ENCODE measurements at places on chromosomes 11 and 22.
A peak's percentile ranks its signal among the peaks of the same experiment; 100 is the strongest.

GRCh38 chr11:17313349-17314231, 37.1 kb downstream of the NUCB2 start:
- no peak for DNase-seq

GRCh38 chr11:14418801-14419417, 59.9 kb upstream of the RRAS2 start:
- no peak for DNase-seq

- no peak for DNase-seq
Measured at GRCh38 chr22:30556388-30556787, 9.8 kb upstream of the SEC14L6 start.

DNA sequence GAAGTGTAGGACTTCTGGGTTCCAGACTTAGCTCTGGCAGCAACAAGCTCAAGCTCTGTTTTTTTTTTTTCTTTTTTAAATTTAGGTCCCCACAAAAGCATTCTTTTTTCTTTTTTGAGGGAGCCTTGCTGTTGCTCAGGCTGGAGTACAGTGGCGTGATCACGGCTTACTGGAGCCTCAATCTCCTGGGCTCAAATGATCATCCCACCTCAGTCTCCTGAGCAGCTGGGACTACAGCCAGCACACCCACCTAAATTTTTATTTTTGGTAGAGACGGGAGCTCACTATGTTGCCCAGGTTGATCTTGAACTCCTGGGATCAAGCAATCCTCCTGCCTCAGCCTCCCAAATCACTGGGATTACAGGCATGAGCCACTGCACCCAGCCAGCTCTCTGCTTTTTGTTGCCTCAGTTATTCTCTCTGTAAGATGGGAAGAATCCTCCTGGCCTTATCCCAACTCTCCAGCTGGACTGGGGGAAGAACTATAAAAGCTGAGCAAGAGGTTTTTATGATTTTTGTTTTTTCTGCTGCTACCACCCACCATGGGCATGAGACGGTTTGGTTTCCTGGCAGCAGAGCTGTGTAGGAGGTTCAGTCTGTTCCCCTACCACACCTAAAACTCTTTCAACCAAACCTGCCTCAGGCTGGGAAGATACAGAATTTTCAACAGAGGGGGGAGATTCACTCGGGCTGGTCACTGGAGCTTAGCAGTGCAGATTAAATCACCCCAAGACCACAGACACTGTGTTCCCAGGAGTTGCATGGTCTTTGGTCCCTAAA, 11.6 kb upstream of the MTFP1 start:
- no peak for DNase-seq

- no peak for DNase-seq
Measured at GRCh38 chr11:13208921-13209320, 68.7 kb upstream of the BMAL1 start.

GRCh38 chr11:73629907-73630306, 16.5 kb upstream of the PLEKHB1 start:
- no peak for DNase-seq

GRCh38 chr11:129578006-129578405, 202.4 kb downstream of the BARX2 start:
- no peak for DNase-seq

DNA sequence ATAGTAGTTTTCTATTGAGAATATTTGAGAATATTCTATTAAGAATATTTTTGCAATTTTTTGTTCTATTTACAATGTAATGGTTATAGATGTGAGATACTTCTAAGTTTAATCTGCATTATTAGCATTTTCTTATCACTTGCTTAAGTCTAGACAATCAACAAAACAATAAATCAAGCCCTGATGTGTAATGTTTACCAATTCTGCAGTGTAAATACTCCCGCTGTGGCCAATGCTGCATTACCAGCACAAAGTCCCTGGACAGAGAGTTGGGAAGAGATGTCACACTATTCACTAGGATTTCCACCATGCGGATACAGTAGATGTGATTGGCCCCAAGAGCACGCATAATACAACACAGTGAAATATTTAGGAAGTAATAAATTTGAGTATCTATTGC, 47.6 kb upstream of the GCAT start:
- no peak for DNase-seq

- DNase-seq, result no peak
Measured at GRCh38 chr11:134845474-134846327, 433.7 kb upstream of the B3GAT1 start.

DNA sequence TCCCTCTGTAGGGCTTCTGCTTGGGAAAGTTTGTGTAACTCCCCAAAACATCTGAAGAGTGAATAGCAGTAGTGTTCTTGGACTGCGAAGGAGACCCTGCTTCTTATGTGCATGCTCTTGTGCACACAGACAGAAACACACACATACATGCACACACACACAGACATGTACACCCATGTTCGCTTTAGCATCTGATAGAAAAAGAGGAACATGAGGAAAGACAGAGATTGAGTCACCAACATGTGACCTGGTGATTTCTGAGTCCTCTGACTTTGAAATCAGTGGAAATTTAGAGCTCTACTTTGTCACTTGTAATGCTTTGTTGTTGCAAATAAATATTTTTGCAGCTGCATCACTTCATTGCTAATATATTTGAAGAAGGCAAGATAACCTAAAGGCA, 23.8 kb downstream of the CD44 start:
- DNase-seq, result no peak

DNA sequence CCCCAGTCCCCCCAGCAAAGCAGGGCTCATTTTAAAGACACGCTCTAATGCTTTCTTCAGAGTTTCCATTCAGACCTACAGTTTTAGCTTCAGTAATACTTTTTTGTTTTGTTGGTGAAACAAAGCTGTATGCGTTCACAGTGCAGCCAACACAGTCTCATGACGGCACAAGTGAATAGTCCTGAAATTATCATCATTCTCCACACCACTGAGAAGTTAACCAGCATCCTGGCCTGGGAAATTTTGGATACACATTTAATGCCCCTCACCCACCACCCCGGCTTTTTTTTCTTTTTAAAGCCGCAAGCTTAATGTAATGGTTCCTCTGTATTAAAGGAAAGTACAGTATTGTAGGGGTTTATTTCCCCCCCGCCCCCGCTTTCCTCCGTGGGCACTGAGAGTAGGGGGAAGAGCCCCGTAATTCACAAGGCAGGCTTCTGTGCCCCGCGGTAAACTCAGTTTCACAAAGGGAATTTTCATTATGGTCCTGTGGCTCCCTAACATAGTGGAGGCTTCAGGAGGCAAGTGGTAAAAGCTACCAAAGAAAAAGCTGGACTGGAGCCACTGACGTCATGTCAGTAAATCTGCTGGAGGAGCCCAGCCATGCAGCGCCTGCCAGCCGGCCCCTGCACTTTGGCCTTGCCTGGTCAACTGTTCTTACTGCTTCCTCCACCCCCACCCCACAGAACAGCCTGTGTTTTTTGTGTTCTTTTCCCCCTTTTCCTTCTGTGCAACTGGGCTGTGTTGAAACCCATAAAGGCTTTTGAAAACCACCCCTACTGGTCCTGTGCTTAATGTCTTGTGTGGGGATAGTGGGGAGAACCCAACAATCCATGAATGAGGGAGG, 18.2 kb downstream of the TEAD1 start:
- DNase-seq, result peak; percentile 90

- DNase-seq, result no peak
Measured at GRCh38 chr11:109958131-109958820, 134.9 kb upstream of the ZC3H12C start.

DNA sequence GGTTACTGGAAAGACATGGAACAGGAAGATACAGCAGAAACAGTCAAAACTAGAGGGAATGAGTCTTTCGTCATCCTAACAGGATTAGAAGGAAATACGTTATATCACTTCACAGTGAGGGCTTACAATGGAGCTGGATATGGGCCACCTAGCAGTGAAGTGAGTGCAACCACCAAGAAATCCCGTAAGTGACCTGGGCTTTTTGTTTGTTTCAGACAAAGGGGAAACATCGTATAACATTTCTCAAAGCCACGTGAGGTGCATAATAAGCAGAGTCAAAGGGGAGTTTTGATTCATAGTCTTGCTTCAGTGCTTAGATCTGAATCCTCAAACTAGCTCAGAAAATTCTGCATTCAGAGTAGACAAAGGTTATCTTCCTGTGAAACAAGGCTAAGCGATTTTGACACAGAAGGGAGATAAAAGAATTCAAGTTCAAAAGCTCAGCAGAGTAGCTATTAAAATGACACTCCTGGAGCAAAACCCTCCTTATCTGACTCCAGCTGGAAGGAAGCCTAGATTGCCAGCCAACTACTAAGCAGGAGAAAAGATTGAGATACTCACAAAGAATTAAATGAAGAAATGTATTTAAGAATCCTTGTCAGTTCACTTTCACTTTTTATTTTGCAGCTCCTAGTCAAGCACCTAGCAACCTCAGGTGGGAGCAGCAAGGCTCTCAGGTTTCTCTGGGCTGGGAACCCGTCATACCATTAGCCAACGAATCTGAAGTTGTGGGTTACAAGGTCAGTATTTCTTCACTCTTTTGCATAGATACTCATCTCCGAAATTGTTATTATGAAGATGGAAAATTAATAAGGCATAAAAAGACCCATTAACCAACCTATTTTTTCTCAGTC, 346.4 kb upstream of the ARHGAP42 start:
- DNase-seq, result no peak

- no peak for DNase-seq
Measured at GRCh38 chr11:67408437-67409200, 4.7 kb downstream of the TBC1D10C start.

GRCh38 chr11:117002639-117003299, 95.5 kb downstream of the SIK3 start:
- DNase-seq, result no peak

DNA sequence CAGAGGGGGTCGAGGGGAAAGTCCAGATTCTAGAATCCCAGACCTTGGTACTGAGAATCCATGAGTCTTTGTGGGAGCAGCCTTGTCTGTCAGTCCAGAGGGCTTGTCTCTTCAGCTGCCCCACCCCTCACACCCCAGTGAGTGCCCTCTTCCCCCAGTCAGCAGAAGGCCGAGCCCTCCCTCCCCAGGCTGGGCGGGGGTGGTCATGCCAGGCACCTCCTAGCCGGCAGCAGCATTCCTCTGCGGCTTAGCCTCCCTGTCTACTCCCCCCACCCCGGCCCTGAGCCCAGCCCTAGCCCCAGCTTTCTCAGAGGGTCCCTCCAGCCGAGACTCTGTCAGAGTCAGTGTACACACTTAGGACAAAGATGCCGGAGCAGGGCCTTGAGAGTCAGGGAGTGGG, 4.6 kb downstream of the SOX10 start:
- DNase-seq, result no peak

DNA sequence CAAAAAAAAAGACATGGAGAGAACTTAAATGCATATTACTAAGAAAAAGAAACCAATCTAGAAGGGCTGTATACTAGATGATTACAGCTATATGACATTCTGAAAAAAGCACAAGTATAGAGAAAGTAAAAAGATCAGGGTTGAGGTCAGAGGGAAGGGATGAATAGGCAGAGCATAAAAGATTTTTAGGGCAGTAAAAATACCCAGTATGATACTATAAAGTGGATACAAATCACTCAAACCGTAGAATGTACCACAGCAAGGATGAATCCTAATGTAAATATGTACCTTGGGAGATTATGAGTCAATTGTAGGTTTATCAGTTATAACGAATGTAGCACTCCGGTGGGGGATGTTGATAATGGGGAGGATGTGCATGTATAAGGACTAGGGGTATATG, 29.4 kb upstream of the SMCO4 start:
- DNase-seq, result no peak

DNA sequence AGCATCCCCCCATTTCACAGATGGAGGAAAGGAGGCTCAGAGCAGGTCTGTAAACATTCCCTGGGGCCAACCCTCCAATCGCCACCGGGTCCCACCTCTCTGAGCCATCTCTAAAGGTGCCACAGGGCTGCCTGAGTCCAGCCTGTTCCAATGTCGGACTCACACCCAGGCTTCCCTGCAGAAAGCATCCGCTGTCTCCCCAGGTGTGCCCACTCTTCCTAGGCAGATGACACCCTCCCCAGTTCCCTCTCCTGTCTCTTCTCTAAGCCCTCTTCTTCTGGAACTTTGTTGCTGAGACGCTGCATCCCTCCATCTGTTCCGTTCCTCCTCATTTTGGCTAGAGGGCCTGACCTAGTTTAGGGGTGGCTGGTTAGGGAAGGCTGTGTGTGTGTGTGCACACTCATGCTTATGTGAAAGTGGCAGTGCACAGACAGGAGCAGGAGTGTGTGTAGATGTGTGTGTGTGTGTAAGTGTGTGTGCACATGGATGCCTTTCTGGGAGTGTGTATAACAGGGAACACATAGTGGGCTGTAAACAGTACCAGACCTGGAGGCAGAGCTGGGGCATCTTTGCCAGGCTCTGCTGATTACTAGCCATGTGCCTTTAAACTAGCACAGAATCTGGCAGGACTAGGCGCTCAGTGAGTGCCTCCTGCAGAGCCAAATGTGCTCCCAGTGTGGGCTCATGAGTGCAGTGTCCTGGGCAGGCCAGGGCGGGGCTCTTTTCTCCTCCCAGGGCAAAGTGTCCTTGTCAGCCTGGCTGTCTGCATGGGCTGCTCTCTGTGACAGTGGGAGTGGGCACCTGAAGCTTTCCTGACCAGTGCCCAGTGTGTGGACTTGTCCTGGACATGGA, 77.3 kb upstream of the NECTIN1 start:
- DNase-seq, result no peak

DNA sequence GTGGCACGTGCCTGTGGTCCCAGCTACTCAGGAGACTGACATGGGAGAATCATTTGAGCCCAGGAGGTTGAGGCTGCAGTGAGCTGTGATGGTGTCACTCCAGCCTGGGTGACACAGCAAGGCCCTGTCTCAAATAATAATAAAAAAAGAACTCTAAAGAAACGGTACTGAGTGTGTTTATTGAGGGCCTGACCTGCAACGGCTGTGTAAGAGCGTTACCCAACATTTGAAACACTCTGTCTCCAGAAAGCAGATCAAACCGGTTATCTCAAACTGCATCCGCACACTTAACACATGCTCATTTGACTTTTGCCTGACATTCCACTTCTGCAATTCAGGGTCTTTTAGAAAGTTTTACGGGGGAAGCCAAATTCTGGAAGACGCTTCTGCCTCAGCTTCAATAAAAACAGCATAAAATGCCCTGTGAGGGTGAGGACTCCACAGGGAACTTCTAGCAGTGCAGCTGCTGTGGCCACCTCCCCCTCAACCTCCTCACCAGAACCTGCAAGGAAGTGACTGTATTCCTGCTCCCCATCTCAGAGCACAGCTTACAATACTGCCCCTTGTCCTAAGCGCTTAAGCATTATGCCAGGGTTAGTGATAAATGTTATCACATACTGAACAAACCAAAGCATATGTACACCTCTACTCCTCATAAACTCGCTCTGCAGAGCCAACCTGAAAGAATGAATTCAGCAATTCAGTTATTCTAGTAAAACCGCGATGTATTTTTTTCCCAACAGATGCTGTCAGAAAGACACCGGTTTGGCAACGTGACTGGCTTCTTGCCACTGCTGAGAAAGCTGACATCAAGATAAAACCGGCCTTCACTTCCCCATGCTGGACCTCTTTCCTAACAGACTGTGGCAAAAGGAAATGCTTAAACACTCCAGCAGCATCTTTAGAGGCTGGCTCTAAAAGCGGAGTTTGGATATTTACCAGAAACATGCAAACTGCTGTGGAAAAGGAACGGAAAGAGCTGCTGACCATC, 52.2 kb downstream of the PRDM10 start:
- DNase-seq, result peak; percentile 67

Data from right hindlimb (tissue), 1 donor.